Fibroblast of skin of abdomen (primary cell): ENCODE measurements at places on chromosomes 5 and 9.

DNA sequence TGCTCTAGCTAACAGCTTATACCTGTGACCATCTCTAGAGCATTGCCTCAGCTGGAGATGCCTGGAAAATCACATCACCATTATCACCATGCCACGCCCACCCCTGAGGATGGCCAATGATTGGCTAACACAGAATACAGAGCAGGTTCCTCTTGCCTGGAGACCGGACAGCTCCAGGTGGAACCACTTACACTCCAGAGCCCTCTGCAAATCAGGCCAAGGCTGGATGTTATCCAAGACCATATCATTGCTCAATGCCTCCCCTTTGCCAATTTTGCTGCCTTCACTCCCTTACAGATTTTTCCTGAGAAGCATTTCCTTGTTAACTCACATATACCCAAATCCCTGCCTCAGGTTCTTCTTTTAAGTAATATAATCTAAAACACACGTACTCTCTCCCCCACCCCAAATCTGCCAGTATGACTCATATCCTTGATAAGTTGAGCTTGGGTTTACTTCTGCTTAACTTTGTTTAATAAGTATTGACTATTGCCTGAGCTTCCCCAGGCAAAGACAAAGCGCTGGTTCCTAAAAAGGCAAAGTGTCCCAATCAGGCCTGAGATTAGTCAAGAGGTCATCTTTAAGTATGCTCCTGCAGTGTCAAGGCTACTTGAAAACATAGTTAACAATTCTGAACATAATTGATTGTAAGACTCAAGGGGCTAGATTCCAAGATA lies 309.6 kb downstream of the EPB41L4A start:
- peak; percentile 91 for DNase-seq

- no peak for DNase-seq
Measured at GRCh38 chr5:121853850-121854249, 2.2 kb downstream of the FTMT start.

DNA sequence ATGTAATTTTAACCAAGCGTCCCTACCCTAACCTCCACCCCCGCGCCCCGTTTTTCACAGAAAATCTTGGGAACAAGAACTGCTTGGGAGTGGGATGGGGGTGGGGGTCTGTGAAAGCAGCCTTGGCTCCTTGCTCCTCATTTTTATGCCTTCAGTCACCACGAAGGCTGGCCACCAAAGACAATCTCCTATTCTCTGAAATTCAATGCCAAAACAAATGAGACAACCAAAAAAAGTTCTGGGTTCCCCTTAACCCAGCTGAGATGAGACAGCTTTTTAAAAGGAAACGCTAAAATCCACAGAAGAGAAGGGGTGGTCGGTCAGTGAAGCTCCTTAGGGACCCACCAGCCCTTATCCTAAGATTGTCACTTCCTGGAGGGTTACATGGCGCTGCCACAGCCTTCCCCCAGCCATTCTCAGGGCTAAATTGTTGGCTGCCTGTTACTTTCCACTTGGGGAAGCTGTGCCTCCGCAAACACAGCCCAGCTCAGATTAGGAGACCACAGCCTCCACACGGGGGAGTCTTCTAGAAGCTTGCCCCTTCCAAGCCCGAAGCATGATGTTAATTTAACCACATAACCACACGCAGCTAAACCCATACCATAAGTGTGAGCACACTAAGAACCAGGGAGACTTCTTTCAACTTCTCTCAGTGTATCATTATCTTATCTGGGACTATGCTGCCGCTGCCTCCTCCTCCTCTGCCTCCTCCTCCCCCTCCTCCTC lies 136.3 kb downstream of the FOXD1 start:
- peak; percentile 99 for DNase-seq

GRCh38 chr5:124136609-124137008 lies 609.8 kb downstream of the ZNF608 start:
- no peak for DNase-seq

DNA sequence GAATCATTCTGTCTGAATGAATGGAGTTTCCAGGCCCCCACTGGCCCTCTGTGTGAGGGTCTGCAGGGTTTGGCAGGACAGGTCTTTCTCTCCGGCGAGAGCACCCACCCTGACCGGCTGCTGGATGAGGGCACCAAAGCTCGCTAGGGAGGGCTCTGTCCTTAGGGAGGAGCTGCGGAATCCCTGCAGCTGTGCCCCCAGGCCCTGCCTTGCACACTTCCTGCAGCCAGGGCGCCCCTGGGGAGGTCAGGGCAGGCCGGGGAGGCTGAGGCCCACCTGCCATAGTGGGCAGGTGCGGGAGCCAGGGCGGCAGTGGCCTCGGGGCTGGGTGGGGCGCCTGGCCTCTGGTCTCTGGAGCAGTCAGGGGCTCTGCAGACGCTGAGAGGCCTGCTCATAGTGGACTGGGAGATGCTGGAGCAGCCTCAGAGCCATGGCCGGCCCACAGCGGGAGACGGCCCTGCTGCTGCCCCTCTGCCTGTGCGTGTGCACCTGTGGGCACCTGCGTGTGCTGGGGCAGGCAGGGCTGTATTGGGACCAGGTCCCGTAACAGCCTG lies 36.1 kb downstream of the EXOC3 start:
- DNase-seq, result no peak

- DNase-seq, result peak; percentile 96
Measured at GRCh38 chr9:137083394-137084004, 3.3 kb upstream of the MAN1B1 start.

DNA sequence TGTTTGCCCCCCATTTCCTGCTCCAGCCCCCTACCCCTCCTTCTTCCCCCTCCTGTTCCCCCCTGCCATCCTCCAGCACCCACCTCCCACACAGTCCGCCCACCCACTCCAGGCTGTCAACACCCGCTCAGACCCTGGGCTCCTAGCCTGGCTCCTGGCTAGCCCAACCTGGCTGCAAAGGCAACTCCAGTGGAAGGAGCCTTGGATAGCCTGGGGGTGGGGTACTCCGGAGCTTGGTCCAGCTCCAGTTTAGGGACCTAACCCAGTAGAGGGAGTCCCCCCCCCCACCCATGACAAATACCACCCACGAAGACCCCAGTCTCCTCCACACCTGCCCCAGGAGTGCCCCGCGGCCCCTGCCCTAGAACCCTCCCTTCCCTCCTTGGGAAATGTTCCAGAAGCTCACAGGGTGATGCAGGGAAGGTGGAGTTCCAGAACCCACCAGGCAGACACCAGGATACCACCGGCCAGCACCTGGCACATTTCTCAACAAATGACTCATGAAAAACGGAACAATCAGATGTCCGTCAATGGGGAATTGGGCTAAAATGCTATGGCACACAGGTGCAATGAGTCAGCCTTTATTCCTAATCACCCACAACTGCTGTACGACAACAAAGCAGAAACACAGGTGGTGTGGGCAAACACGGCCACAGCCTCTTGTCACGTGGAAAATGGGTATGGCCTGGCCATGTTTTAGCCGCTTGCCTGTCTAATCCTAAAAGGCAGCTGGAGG lies 901 bp upstream of the SLC12A7 start:
- DNase-seq, result no peak

GRCh38 chr5:96942911-96943310 lies 7.0 kb downstream of the LNPEP start:
- peak; percentile 64 for DNase-seq

GRCh38 chr5:77499441-77499840 lies 7.3 kb upstream of the WDR41 start:
- no peak for DNase-seq

- DNase-seq, result peak; percentile 28
Measured at GRCh38 chr5:112419986-112420864, 1.1 kb upstream of the EPB41L4A start.

DNA sequence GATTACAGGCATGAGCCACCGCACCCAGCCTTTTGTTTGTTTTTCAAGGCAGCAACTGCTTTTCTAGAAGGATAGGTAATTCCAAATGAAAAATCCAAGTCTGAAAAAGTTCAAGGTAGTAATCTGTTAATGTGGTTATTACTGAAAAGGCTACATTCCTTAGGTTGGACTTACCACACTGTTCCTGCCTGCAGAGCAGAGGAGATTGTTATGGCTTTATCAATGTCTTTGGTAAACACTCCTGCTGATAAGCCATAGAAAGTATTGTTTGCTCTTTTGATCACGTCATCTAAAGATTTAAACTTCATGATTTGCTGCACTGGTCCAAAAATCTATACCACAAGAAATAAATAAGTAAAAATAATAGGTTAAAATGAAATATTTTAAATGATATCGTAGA lies 43.4 kb downstream of the ALDH1A1 start:
- DNase-seq, result no peak

GRCh38 chr9:114263853-114264510 lies 58.9 kb upstream of the ORM1 start:
- DNase-seq, result peak; percentile 26

- no peak for DNase-seq
Measured at GRCh38 chr5:62547945-62548630, 30.5 kb upstream of the LRRC70 start.

DNA sequence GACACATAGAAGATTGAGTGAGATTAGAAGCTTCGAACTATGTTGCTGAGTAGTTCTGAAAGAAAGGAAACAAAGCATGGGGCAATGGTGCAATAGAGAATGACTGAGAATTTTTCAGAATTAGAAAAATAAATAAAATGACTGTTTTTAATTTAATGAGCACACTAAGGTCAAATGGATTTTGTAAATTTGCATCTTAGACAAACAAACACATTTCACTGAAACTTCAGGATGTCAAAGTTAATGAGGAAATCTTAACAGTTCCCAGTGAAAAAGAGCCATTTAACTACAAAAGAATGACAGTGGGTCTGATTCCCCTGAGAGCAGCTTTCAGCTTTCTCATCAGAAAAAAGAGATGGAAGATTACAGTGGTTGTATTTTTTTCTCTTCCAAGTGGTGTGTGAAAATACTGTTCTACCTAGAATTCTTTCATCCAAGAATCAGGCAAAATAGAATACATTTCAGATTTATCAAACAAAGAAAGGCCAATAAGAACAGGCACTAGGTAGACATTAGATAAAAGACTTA lies 591.9 kb downstream of the SEMA5A start:
- no peak for DNase-seq

DNA sequence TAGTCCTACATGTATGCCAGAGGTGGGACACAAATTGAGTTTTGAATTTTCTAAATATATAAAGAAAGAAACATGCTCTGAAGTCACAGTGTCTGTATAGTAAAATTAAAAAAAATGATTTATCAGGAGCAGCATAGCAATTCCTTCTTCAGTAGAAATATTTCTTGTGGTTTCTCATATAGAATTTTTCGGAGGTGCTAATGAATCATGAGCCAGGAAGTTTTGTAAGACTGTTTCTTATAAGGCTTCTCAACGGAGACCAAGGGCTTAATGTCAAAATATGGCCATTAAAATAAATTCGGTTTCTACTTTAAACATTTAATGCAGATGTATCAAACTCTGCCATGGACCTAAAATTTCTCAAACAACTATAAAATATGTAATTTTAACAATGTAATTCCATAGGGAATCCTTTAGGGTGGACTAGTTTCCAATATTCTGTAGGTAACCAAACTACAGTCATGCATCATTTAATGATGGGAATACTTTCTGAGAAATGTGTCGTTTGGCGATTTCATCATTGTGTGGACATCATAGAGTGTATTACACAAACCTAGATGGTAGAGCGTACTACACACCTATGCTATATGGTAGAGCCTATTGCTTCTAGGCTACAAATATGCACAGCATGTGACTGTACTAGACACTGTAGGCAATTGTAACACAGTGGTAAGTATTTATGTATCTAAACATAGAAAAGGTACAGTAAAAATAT lies 66.3 kb downstream of the ANKRD55 start:
- DNase-seq, result peak; percentile 81

DNA sequence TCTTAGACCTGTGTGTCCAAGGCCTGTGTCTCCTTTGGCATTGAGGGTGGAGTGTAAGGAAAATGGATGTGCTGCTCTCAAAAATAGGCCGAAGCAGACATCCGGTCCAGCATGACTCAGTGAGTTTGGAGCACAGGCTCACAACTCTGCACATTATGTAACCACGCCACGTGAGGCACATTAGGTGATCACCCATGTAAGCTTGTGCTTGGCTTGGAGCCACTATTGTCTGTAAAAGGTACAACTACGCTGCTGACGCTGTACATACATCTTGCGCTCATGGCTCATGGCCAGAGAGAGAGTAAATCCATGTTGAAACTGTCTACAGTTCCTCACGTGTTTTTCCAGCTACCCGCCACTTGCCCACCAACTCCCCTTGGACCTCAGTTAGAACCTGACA lies 177.5 kb downstream of the PDE4D start:
- DNase-seq, result no peak

DNA sequence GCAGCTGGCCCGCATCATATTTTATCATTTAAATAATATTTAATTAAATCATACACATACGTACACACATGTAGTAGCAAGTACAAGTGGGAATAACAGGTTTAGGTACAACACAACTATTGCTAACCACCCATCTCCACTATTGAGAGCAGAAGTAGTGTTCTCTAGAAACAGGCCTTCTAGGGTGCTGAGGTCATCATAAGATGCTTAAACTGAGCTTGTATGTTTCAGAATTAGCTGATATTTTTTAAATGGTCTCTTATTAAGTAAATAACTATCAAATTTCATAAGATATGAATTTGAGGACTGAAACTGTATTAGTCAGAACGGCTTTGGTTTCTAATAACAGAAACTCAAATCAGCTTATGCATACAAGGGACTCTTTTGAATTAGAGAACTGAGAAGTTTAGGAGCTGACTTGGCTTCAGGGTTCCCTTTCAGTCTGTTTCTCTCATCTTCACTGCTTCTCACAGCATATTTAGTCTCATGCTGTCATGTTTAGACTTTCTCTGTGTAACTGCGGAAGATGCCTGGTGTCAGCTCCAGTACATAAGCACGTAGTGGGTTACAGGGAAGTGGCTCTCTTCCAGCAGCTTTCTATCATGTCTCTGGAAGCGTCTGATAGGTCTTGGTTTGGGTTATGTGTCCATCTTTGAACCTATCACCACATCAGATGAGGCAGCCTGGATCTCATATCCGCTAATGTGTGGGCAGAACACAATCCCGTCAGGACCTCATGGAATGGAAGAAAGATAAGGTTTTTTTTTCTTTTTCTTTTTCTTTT lies 25.0 kb upstream of the OCLN start:
- DNase-seq, result no peak

DNA sequence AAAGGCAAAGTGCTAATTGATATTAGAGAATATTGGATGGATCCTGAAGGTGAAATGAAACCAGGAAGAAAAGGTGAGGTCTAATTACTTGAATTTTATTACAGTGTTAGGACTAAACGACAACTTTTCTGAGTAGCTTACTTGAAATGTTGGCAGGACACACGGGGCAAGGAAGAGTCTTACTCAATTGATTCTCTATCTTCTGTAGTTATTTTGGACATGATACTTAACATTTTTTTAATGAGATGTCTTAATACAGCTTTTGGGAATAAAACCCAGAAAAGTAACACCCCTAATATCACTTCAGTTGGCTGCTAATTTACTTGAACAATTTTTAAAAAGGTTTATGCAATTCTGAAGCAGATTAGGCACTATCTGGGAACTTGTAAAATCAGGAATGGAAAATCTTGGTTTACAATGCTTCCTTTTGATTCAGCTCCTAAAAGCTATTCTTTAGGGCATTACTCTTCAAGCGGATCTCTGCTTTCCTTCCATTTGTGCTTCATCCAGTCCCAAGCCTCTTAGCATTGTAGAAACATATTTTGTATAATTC lies 13.7 kb downstream of the SUB1 start:
- no peak for DNase-seq
